ENCODE measurements at places on chromosomes 11 and 22.

DNA sequence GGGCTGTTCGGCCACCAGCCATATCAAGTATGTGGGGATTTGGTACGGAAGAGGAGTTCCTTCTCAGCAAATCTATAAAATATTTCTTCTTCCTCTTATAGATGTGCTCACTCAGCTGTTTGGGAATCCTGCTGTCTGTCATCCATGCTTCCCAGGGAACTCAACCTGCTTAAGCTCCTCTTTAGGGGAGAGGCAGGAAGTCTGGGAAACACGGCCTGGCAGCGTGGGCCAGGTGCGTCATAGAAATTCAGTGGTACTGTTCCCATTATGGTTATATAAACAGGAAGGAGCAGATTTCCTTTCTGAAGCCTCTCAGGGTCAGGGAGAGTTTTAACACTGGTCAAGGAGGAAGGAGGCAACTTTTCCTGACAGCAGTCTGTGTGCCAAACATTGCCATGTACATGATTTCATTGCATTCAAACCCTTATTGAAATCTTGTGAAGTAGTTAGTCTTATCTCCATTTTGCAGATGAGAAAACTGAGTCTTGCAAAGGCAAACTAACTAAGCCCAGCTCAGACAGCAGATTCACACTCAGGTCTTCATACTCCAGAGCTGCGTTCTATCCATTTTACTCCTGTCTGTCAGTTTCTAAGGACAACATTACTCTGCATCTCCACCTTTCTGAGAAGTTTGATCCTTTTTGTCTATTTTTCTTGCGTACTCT lies 35.4 kb upstream of the AMOTL1 start:
- no peak for DNase-seq

GRCh38 chr11:32224580-32224979 lies 133.7 kb downstream of the RCN1 start:
- DNase-seq = no peak

DNA sequence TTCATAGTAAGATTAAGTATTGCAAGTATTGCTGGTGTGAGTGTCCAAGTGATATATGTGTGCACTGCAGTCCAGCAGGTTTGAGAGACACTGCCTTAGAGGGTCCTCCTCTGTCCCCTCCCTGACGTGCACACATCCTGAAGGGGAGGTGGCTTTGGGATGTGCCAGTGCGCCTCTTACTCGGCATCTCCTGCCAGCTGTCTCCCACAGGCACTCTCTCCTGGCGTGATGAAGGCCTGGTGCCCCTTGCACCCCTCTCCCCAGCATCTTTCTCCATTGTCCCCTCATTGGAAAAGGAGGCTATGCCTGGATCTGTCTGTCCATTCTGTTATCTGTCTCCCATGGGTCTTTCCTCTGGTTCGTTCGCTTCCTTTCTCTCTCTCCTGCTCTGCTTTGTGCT lies 24.2 kb downstream of the GTPBP1 start:
- no peak for DNase-seq

DNA sequence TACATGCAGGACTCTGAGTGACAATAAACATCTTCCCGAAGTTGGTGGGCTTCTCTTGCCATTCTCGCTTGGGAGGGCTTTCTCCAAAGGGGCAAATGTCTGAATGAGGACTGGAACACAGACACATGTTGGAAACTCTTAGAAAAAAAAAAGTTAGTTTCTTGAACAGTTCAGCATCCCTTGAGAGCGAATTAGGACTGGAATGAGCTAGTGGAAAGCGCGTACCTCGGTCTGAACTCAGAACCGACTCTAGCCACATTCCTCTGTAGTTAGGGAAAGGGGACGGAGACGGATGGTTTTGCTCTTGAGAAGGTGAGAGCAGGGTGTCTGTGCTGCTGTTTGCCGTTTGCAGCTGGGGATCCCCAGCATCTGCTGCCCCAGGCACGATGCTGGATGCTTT lies 517.3 kb downstream of the TBC1D22A start:
- no peak for DNase-seq

- no peak for DNase-seq
These were observed 50.8 kb downstream of the DHCR7 start for GRCh38 chr11:71397331-71397860.

DNA sequence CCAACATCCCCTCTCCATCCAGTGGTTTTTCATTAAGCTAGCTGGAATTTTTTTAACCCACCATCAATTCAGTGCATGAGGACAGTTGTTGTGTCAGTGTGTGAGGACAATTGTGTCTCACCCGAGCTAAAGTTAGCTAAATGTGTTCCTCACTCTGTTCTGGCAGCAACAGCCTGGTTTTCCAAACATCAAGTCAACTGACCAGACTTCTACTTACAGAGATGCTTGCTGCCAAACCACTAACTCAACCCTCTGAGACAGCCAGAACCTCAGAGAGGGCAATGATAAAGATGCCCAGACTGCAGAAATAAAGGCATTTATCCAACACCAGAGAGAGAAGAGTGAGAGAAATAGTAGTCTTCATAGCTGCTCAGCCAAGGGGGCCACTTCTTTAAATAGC lies 6.7 kb downstream of the PAMR1 start:
- DNase-seq = no peak

DNA sequence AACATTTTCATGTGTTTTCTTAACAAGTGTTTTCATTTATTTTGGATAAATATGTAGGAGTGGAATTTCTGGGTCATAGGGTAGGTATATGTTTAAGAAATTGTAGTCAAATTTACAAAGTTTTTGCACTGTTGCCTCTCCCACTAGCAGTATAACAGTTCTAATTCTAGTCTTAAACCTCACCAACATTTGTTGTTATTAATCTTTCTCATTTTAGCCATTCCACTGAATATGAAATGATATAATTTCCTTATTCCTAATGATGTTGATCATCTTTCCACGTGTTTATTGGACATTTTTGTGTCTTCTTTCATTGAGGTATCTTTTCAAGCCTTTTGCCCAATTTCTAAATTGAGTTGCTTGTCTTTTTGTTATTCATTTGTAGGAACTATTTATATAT lies 62.0 kb downstream of the C11orf91 start:
- DNase-seq = no peak

DNA sequence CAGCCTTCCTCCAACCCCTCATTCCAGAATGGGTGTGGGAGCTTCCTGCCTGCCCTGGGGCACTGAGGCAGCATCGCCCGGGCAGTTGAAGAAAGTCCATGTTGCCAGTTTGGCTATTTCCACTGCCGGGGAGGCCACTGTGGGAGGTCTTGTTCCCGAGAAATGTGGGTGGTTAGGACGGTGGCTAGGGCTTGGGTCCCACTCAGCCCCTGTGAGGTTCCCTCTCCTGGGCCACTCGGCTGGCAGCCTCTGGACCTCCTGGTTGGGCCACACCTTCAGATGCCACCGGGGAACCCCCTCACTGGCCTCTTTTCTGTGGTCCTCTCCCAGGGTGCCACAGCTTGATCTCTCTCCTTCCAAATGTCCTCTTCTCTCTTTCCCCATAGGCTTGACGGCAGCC lies 5.1 kb upstream of the PPP6R3 start:
- no peak for DNase-seq

DNA sequence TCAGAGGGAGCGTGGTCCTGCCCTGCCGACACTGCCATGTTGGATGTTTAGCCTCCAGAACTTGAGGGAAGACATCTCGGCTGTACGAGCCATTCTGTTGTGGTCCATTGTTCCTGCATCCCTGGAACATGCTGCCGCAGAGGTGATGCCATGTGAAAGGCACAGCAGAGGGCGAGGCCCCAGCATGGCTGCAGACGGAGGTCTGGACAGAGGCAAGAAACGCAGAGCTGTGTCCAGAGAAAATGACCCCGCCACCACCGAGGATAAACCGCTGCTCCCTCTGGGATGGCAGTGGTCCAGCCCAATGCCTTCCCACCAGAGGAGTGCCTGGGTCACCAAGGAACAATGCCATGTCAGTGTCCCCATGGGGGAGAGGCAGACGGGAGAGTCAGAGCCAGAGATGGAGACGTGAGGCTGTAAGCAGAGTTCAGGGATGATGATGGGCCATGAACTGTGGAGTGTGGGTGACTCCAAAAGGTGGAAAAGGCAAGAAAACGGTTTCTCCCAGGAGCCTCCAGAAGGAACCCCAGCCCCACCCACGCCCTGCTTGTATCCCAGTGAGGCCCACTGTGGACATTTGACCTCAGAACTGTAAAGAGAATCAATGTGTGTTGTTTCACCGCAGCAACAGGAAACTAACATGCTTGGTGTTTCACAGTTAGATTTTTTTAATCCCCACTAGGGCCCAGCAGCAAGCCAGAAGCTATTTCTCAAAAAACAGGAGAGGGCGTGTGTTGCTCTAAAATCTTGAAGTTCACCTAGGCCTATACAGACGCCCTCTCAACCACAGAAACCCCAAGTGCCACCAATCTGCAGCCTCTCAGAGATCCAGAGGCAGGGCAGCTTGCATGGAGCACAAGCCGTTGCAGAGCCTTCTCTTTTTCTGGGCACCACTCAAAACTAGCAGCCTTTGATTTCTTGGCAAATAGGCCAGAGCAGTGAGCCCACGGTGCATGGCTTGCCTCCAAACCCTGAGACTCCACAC lies 1422.9 kb downstream of the TBC1D22A start:
- DNase-seq = peak; percentile 29

DNA sequence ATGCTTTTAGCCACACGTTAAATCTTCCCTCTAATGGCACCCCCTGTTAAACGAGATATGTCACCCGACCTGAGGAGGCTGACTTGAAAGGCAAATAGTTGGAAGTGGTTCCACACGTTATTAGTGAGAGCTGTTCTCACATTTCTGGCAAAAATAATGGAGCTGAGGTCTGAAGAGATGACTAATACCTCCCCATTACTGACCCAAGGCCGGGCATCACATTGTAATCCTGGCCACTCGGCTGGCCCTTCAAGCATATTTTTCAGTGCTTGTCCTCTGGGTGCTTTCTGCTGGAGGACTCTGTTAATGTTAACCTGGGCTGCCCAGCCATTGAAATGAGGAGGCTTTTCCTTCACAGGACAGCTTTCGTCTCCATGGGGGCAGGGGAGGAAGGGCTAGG lies 260.0 kb upstream of the CADM1 start:
- DNase-seq = no peak
